Kidney epithelial cell (primary cell): ENCODE measurements at places on chromosomes 11 and 22. TPM values are rescaled to one million over a fixed set of nuclear protein-coding genes. Genes with fewer than 3 reads are reported as not detected.
A peak's percentile ranks its signal among the peaks of the same experiment; 100 is the strongest.

DNA sequence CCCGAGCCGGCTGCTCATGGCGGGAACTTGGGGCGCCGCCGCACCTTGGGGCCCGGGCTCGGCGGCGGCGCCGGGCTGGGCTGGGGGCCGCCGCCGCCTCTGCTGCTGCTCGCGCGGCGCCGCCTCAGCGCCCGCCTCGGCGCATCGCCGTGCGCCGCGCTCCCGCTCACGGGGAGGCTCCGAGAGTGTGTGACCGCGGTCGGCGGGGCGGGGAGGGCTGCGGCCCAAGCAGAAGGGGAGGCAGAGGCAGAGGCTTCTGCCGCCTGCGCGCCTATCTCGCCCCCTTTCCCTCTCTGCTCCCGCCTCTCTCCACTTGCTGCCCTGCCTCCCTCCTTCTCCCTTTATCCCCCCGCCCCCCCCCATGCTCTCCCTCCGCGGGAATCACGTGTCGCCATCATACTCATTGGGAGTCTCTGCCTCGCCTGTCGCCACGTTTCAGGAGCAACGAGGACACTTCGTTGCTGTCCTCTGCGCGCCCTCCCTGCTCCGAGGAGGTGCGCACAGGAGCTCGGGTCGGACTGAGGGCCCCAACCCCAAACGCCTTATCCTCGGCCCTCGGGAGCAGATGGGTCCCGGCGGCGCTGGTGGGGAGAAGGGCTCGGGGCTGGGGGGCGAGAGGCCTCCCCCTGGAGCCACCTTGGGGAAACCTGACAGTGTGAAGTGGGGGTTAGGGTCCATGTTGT lies at the start of gene GUCY1A2:
GUCY1A2 (minus strand) TSS at position 258 of the 683 bp plus-strand sequence. CDS start 421 bp downstream, outside the sequence.
- DNase-seq = no peak

- no peak for DNase-seq
Measured at GRCh38 chr11:14852571-14853177, 39.4 kb downstream of the CYP2R1 start.

Gene CYP2D6
- 0.58 and 1.1 TPM in 2 replicates for total RNA-seq

GRCh38 chr11:9251311-9251710 lies 13.8 kb downstream of the DENND5A start:
- DNase-seq = no peak

DNA sequence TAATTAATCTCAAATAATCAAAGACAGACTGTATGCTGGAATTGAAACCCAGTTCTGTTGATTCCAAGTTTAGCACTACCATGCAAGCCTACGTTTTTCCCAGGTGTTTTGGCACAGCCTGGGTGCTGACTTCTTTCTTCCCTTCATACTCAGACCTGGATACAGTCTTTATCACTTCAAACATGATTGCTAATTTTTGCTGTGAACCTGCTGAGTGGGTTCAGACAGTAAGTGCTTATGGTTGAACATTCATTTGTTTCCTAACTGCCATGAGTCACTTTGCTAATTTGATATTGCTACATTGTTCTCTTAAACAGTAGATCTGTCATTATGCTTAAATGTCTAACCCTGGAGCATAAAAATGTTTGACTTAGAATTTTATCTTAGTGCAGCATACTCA lies 12.2 kb downstream of the PAAF1 start:
- no peak for DNase-seq

- DNase-seq = no peak
Measured at GRCh38 chr11:9139628-9140357, 48.4 kb upstream of the SCUBE2 start.

Gene CLNS1A
- total RNA-seq = 75.3 and 115 TPM in 2 replicates

DNA sequence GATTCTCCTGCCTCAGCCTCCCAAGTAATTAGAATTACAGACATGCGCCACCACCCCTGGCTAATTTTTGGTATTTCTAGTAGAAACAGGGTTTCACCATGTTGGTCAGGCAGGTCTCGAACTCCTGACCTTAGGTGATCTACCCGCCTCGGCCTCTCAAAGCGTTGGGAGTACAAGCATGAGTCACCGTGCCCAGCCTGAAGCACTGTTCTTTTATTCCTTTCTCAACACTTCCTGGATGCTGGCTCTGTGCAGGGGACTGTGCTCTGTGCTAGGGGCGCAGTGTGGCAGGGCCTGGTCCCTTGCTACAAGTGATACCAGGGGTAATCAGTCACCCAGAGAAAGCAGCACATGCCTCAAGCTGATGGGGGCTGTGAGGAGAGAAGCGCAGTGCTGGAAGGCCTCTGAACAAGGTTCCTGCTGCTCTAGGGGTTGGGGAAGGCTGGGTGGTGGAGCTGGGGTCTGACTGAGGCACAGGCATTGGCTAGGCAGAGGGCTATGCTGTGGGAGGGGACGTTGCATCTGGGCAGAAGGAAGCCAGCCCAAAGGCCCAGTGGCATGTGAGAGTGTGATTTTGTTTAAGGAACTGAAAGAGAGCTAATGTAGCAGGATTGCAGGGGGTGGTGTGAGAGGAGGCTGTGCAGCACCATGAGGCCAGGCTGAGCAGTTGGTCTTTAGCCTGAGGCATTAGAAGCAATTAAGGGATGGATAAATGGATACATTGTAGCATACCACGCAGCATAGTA lies 42.5 kb downstream of the CABIN1 start:
- DNase-seq = no peak

DNA sequence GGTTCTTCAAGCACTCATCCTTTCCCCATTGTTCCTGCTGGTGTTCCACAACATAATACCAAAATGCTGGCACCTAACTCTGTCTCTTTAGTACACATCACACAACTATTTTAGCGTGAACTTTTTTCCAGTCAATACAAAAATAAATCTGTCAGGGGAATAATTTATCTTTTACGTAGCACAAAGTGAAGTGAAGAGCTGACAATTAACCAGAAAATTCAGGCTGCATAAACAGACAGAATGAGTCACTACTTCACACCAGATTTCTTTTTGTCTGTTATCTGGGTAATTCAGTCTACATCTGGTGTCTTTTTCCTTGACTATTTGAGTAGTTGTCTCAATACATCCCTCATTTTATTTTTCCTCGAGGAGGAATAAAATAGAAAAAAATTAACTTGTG lies 7.9 kb upstream of the ETS1 start:
- DNase-seq = no peak

Gene TENM4
- 35.3 and 49.4 TPM in 2 replicates for total RNA-seq

DNA sequence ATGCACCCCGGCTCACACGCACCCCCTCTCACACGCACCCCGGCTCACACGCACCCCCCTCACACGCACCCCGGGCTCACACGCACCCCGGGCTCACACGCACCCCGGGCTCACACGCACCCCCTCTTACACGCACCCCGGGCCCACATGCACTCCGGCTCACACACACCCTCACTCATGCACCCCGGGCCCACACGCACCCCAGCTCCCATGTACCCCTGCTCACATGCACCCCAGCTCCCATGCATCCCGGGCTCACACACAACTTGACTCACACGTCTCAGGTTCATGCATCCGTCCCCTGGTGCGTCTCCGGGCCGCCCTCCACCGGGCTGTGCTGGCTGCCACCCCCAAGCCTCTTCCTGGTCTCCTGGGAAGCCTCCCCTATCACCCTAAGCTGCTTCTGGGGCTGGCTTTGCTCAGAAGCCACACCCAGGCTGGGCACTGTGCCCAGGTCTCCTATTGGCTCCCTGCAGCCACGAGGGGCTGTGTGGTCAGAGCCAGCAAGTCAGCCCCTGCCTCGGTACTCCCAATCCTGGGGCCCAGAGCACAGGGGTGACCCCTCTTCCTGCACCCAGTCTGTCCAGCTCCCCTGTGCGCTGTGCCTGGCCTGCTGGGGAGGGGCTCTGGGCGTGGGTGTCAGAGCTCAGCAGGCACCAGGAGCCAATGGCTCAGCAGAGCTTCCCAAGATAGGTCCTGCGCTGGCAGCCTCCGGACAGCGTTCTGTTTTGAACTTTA lies 16.9 kb downstream of the TSPAN4 start:
- no peak for DNase-seq

DNA sequence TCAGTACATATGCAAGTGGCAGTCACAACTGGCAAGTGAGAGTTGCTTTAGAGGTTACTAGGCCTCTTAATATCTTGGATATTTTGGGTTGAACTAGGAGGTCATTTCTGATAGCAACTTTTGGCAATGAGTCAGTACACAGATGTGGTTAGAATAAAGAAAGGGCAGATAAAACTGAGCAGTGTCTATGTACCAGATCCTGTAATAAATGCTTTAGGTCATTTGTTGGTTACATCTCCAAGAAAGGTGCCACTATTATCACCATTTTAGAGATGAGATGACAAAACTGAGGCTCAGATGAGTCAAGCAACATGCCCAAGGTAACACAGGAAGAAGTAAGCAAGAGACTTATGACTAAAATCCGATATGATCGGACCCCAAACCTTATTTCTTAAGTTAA lies 25.0 kb downstream of the MAML2 start:
- no peak for DNase-seq

DNA sequence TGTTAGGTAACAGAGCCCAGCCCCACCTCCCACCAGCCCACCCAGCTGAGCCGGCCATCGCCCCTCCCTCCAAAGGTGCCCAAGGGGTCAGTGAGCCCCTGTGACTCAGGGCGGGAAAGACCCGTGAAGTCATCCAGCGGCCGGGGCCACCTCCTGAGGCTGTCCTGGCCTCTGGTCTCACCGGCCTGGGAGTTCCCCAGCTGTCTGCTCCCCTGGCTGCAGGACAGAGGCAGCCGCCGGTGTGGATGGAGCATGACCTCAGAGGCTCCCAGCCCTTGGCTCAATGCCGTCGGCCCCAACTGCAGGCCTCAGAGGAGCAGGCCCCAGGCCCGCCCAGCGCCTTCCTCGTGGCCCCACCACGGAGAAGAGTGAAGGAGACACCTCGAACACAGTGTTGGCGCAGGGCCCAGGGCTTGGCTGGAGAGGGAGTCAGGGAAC lies 28.7 kb downstream of the RPL3 start:
- DNase-seq = peak; percentile 86

DNA sequence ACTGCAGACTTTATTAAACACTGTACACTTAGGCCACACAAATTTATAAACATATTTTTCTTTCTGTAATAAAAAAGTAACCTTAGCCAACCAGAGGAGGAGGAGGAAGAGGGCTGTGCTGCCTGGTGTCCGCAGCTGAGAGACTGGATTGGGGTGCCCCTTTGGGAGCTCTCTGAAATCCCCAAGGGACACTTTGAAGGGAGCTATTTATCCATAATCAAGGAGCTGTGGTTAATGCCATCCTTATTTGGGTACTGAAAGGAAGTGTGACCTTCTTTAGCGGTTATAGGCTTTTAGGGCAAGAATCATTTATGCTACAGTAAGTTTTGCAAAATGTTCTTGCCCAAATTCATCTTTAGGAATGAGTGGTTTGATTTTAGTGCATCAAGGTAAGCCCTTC lies 125.8 kb downstream of the RASSF10 start:
- no peak for DNase-seq

Gene NAALADL1
- total RNA-seq = 13.2 and 21.7 TPM in 2 replicates

DNA sequence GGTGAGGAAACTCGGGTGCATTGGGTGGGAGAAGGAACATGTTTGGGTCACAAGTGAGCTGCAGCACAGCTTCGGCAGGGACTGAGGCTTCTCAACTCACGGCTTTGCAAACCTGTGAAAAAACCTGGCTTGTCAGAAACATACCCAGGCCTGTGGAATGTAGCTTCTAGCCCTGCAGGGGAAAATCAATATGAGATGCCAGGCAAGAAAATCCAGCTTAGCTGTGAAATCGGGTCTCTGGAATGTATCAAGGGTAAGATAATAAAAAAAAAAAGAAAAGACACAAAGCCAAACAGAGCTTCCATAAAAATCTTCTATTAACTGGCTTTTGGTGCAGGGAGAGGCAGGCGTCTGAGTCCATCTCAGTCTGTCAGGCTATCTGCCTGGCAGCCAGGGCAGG lies 28.5 kb downstream of the UQCR10 start:
- DNase-seq = no peak

- DNase-seq = no peak
Measured at GRCh38 chr22:29722151-29722550, 2.3 kb downstream of the CABP7 start.

DNA sequence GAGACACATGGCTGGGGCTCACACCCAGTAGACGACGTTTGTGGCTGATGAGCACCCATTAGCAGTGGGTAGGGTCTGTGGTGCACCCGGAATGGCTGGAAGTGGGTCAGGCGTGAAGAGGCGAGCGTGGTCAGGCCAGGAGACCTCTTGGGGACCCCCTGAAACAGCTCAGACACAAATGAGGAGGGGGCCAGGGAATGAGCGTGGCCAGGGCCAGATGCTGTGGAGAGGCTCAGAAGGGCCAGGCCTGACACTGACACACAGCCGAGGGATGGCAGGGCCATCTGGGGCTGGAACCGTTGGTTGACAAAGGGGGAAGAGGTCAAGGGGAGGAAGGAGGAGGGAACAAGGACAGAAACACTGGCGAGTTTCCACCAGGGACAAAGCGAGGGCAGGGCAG lies 162.8 kb downstream of the SHANK2 start:
- no peak for DNase-seq

DNA sequence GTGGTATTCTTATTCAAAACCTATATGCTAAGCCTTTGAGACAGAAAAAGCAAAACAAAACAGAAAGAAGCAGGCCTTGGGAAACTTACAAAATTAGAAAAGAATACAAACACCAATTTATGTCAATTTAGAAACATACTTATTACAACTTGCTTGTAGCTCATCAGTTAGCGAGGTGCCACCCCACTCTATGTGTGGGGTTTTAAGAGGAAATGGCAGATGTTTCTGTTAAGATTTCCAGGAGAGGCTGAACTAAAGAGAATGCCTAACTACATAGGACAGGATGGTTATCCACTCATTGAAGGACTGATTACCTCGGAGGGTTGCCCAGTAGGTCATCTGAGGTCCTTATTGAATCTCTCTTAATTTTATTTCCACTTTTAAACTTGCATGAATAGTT lies 302.0 kb downstream of the ETS1 start:
- no peak for DNase-seq
